GM18507 (cell line): ENCODE measurements at places on chromosomes 6 and 20.

GRCh38 chr6:40346246-40346645, 240.9 kb downstream of the LRFN2 start:
- DNase-seq: no peak

- no peak for DNase-seq
These were observed 301.8 kb downstream of the FARS2 start for GRCh38 chr6:5563086-5563485.

- no peak for DNase-seq
These were observed 58.6 kb downstream of the SNAI1 start for GRCh38 chr20:50041246-50041873.

GRCh38 chr20:32510601-32511357, 74.4 kb downstream of the NOL4L start:
- no peak for DNase-seq

GRCh38 chr6:105793130-105793529, 293.0 kb upstream of the PRDM1 start:
- no peak for DNase-seq

GRCh38 chr6:31042806-31043205, 32.5 kb downstream of the MUC22 start:
- no peak for DNase-seq

DNA sequence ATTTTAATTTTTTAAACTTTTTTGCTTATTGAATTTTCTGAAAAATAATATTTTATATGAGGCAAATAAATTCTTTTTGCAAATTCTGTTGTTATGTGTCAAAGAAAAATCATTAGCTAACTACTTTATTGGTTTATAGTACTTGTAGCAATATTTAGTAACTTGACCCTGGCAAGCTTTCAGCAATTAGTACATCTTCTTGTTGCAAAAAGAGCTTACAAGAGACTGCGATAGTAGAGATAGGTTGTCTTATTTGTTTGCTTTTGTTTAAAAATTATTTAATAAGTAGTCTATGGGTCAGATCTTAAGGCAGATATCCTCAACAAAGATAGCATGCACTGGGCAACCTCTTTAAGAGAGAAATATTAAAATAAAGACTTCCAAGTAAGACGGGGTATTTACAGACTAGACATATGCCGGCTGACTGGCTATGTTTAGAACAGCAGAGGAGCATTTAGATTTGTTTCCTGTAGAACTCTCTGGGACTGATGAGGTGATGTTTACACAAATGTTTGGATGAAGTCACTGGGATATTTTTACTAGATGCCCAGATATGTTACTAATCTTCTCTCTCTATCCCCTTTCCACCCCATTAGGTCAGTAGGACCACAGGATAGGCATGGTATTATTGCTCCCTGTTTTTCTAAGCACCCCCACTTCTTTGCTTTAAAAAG, 25.0 kb downstream of the VGLL2 start:
- DNase-seq: no peak

GRCh38 chr6:1620504-1621069, 10.9 kb downstream of the FOXC1 start:
- DNase-seq: no peak

DNA sequence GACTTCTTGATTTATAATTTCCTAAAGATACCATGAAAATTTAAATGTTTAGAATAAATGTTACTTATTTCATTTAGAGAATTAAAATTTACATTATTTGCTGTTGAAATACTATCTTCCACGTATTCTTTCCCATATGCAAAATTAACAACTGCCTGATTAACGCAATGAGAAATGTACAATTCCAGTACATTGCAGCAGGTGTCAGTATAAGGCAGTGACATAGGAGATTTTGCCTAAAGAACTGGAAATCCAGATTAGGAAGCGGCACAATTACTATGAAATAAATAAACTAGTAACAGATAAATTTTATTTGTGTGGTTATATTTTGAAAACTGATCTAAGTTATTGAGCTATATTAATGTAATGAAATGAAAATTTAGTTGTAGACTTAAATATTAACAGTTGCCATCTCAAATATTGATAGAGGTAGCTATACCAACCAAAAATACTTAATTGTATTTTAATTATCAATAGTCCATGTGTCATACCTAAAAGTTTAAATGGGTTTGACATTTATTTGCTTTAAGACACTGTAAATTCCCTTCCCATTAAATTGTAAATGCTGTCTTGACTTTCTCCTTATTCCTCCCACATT, 300.2 kb downstream of the UTRN start:
- no peak for DNase-seq

GRCh38 chr6:45686841-45687569, 309.3 kb upstream of the SUPT3H start:
- no peak for DNase-seq

DNA sequence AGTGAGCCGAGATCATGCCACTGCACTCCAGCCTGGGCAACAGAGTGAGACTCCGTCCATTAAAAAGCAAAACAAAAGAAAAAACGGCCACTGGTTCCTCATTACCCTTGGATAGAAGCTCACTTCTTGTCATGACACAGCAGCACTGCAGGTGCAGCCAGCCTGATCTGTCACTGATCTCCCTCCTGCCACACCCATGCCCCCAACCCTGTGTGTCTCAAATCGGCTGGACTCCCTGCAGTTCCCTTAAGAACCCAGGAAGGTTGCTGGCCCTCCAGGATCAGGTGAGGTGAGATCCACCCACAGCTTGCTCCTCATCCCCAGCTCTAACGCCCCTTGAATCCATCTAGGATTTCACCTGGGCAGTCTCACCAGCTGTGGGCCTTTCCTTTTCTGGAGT, 26.3 kb upstream of the NNAT start:
- DNase-seq: no peak

GRCh38 chr20:4324611-4325243, 309.4 kb upstream of the RNF24 start:
- DNase-seq: no peak

DNA sequence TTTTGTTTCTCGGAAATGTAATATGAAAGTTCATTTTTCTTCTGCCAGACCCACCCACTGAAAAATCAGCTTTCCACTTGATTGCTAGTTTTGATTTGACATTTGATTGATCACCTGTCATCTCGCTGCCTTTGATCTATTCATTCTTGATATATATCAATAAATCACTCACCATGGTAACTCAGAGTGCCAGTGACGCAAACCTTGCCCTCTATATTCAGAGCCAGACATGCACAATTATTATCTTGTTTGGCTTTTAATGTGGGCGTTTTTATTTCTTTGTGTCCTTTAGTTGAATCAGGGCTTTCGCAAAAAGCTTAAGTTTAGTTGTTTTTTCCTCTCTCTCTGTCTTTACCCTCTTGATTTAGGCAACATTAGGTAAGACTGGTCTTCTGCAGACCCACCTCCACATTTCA, 2.0 kb downstream of the TSHZ2 start:
- DNase-seq: no peak

GRCh38 chr6:124536157-124536841, 425.9 kb upstream of the RNF217 start:
- no peak for DNase-seq

DNA sequence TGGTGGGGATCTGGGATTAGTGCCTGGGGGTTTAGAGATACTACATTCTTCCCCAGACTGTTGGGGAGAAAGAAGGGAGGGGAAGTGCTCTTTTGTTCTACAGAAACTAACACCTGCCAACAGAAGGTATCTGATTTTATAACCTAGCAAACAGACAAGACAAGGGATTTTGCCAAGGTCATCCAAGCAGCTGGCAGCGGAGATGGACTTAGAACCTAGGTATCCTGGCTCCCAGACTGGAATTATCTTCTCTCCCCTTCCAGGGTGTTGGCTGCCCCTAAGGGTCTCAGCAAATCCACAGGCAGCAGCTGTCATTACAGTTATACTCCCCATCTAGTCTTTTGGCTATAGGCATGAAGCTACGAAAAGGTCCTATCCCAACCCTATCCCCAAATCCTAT, 8.4 kb downstream of the SDC4 start:
- no peak for DNase-seq

- DNase-seq: no peak
These were observed 31.2 kb downstream of the TREML1 start for GRCh38 chr6:41122918-41123317.

- no peak for DNase-seq
These were observed 15.7 kb downstream of the DCBLD1 start for GRCh38 chr6:117498159-117498558.

DNA sequence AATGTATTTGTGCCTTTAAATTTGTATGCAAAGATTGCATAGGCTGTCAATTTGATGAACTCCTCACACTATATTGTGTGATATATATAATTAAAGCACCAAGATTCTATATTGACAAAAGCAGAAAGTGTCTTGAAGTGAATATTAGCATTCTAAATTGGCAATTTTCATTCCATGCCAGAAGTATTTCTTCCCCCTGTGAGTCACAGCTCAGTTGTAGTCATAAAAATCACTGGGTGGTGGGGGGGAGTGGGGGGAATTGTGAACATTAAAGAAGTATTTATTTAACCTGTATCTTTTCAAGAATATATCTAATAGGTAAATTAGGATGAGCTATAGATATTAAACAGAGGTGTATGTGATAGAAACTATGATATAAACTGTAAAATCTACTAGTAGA, 3.1 kb upstream of the ARMC2 start:
- no peak for DNase-seq

DNA sequence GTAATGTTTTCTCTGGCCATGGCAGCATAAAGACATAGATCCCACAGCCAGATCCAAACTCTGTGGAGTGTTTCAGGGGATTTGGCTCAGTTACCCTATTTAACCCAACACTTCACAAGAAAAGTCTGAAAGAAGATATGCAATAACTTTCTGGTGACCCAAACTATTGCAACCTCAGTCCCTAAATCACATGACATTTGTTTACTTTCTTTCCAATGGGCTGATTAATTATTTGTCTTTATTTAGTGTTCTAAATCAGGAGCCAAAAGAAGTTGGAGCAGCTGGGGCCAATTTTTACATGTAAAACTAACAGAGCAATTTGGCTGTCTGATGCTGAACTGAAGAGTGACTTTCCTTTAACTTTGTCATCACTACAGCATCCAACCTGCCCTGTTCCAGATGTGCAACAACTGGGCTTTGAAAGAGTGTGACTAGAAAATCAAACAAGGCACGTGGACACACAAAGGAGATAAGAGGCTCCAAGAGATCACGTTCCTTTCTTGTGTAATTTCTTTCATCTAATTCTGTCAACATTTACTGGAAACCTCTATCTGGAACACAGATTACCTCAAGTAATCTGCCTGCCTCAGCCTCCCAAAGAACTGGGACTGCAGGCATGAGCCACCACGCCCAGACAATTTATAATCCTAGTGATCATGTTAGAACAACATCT, 90.8 kb downstream of the TRMT11 start:
- no peak for DNase-seq

GRCh38 chr6:8000636-8001035, 63.6 kb downstream of the BLOC1S5 start:
- DNase-seq: no peak

- DNase-seq: no peak
These were observed 3.9 kb upstream of the TRIM39 start for GRCh38 chr6:30322527-30323501.

GRCh38 chr20:9319687-9320384, 194.6 kb upstream of the LAMP5 start:
- no peak for DNase-seq

DNA sequence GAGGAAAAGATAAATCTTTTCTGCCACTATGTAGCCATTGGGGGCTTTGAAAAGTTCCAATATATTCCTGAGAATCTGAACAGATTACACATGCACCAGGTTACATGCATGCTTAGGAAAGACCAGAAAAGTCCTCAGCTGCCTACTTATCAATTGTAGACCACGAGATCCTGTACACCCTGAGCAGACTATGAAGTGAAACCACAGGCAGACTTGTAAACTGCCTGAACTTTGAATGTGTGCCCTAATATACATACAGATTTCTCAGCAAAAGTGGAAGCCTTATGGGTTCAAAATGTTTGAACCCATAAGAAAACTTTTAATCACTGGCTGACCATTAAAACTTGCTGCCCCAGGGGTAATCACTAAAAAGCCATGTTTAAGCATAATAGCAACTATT, 273.5 kb upstream of the RUNX2 start:
- DNase-seq: no peak

DNA sequence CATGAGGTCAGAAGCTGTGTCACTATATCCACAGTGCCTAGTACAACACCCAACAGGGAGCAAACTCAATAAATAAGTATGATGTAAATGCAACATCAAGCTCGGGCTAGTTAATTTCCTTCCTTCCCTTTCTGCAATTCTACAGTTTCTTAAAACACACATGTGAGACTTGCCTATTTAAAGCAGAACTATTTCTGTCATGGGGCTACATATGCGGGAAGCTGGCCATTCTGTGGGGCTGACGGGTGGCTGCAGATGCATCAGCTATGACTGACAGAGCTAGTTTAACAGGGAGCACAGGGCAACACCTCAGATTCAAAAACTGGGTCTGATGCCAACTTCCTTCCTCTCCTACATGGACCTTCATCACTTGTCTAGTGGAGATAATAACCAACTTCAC, 118.1 kb upstream of the ENPP5 start:
- DNase-seq: no peak

DNA sequence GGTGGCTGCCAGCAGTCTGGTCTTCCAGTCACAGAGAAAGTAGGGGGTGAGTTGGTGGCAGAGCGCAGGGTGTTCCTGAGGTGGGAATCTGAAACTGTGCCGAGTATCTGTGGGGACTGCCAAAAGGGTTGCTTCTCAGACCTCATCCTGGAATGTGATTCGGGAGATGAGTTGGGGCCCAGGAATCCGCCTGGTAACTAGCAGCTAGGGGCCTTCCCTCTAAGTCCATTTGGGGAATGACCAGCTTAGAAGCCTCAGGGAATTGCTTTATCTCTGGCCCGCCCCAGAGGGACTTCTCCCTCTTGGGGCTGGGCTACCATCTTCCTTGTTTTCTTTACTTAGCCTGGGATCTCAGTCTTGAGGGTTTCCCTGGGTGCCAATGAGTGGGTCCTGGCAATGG, 49.6 kb downstream of the MOCS1 start:
- DNase-seq: no peak

GRCh38 chr6:39197521-39197920, 31.8 kb downstream of the KCNK5 start:
- no peak for DNase-seq

DNA sequence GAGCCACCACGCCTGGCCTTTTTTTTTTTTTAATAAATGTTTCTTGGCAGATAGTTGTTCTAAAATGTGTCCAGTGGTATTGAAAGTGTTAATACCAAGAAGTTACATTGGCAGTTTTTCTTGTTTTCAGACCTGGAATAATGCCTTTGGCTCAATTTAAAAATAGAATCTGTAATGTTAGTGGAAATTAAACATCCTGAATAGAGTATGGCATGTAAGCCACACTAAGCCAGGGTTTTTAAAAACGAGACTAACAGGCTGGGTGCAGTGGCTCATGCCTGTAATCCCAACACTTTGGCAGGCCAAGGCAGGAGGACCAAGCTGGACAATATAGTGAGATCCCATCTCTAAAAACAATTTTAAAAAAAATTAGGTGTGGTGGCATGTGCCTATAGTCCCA, 25.3 kb downstream of the MCM8 start:
- DNase-seq: no peak

DNA sequence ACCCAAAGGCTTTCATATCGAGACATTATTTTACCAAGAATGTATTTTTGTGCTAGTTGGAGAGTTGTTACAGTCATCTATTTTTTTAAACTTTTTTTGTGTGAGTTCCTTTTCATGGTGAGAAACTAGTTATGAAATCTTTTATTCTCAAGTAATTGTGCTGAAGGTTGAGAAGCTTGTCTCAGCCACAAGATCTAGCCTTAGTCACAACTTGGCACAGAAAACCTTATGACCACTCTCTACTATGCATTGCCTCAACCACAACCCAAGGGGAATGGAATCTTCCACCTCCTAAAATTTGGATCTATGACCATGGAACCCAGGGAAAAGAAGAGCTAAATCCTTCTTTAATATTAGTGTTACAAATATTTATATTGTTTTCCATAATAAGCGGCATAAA, 58.5 kb downstream of the HS3ST5 start:
- DNase-seq: no peak

GRCh38 chr20:10953437-10953836, 279.6 kb upstream of the JAG1 start:
- DNase-seq: no peak
